ENCODE measurements at places on chromosomes 5 and 9.

- DNase-seq: no peak
Observed at GRCh38 chr5:173532689-173533250, 83.7 kb downstream of the BOD1 start.

DNA sequence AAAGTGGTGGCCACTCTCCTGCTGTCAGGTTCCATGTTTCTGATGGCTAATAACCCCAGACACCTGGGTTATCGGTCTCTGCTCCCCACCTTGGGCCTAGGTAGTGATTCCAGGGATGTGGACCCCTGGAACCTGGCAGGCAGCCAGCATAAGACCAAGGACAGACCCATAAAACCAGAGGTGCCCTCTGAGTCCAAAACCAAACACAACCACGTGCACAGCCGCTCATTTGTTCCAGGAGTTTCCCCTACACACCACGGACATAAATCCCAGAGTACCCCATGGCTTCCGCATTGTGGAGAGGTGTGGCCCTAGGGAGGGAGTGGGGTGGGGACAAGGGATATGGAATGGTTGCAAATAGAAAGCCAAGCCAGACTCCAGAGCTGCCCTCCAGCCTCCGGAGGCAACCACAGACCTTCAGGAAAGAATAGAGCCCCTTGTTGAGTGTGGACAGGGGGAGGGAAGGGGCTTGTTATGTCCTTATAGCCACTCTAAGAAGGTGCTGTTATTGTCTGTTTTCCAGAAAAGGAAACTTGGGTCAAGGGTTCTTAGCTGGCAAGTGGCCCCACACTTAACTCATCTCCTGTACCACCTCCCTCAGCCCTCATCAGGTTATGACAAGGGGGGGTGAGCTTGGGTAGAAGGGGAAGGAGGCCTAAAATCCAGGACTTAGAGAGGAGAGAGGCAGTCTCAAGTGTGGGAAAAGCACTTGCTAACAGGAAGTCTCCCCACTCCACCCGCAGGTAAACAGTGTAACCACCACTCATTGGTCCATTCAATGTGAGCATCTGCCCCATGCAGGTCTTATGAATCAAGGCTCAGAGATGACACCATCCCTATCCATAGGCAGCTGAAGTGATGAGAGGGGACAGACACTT is 23.6 kb upstream of the CYSTM1 start:
- DNase-seq: no peak

- DNase-seq: no peak
Observed at GRCh38 chr5:109743770-109744212, 54.1 kb downstream of the MAN2A1 start.

- DNase-seq: no peak
Observed at GRCh38 chr9:125913551-125913950, 166.4 kb downstream of the PBX3 start.

DNA sequence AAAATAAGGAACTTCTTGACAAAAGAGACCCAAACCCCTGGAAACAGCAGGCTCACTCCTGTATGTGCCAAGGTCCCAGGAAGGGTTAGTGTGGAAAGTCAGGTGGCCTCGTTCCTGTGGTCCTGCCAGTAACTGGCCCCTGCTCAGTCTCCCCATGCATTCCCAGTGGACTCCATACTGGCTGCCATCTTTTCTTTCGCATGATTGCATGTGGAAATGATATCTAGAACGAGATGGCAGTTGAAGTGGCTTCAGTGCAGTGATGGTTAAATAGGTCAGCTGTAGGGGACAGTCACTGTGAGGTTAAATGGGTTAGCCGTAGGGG is 30.4 kb downstream of the AHRR start:
- DNase-seq: no peak

- DNase-seq: peak; percentile 60
Observed at GRCh38 chr9:124202447-124202971, 55.2 kb upstream of the NEK6 start.

GRCh38 chr5:132176521-132176945 is 51.1 kb downstream of the P4HA2 start:
- DNase-seq: no peak

DNA sequence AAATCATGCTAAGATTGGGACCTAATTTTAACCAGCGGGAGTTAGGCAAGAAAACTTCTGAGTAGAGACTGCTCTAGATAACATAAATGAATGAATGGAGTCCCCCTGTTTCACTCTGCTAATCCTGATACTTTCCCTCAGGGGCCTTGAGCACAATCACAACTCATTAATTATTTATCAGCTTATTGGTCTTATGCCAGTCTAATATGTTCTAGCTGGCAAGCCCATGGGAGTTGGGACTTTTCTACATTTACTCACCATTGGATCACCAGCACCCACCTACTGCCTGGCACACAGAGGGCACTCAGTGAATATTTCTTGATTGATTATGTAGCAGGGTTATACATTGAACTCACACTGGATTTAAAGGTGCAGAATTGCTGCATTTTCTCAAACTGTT is 13.5 kb upstream of the TMED7 start:
- no peak for DNase-seq

DNA sequence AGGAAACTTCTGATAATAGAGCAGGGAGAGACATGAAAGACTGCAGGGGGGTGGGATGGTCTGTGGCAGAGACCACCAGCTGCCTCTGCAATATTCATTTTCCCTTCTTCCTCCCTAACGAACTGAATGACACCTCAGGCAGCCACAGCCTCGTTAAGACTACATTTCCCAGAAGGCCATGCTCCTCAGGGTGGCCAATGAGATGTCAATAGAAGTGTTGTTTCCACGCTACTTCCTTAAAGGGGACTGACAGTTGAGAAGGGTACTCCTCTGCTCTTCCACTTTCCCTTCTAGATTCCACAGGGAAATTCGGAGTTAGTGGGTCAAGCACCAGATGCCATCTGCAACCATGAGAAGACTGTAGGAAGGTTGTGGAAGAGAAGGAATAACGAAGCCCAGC is 52.0 kb upstream of the DAPK1 start:
- no peak for DNase-seq

GRCh38 chr5:89397096-89397495 is 514.1 kb upstream of the MEF2C start:
- DNase-seq: no peak

DNA sequence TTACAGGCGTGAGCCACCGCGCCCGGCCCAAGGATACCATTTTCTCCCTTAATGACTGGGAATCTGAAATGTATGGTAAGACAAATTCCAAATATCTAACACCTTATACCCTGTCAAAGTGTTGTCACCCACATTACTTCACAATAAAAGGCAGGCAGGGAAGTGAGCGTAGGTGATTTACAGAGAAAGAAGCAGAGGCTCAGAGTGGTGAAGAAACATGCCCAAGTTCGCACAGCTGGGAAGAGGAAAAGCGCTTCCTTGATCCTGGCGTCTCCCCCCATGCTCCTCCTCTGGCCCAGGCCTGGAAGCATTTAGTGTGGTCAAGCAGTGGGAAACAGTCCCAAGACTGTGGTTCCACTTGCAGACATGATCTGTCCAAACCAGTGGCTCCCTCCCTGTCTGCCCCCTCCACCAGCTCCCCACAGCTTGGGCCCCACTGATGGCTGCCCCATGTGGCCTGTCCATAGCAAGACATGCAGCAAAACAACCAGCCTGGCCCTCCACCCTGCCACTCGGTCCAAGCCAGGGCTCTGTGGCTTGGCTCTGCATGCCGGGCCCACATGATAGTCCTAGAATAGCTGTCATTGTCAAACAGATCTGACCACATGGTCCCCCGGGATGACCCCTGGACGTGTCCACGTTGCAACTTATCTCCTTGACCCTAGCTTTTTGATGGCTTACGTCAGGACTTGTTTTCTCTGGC is 107.2 kb downstream of the TTLL11 start:
- DNase-seq: no peak

DNA sequence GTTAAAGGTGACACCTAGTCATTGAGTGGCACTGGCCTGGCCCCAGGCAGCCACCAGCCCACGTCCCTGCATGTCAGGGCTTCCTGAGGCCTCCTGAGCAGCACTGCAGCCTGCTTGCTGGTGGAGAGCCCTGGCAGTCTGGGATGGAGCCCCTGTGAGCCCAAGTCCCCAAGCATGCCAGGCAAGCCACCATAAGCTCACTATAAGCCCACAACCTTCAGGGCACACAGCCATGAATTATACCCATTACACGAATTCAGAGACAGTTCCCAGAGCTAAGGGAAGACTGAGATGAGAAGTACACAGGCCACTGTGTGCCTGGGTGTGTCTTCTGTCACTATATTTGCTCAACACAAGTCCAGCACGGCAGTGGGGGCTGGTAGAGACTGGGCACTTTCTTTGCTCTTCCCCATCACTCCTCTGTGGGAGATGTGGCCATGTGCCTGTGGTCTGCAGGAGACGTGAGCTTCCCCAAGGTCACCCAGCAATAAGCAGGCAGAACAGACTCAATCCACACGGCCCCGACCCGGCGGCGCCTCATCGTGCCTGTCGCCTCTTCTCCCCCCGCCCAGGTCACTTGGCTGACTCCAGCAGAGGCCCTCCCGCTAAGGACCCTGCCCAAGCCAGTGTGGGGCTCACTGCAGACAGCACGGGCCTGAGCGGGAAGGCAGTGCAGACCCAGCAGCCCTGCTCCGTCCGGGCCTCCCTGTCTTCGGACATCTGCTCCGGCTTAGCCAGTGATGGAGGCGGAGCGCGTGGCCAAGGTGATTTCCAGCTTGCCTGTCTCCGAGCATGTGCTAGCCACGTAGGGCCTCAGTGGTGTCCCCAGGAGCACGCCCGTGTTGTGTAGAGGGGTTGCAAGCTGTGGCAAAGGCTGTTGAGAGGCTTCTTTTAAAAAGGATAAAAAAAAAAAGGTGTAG is 114.8 kb downstream of the WNK2 start:
- DNase-seq: no peak

DNA sequence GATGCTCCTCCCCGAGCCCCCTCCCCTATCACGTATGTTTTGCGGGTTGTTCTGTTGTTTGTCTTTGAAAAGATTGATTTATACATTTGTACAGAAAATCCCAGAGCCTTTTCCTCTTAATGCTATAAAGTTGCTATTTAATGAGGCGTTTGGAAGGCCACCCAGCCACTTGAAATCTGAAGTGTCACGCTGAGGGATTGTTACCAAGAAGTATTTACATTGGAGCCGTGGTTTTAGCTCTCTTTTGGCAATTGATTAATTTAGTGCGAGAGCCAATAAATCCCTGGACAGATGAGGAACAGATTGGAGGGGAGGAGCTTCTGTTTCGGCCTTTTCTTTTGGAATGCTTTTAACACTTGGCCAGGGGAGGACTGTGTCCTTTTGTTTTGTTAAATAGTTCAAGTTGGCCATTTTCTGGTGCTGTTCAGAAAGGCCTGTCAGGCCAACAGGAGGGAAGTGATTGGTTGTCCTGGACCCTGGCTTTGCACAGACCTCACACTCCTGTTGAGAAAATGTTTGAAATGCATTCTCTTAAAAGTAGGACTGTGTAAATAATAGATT is 250.2 kb downstream of the PDZD2 start:
- DNase-seq: no peak

DNA sequence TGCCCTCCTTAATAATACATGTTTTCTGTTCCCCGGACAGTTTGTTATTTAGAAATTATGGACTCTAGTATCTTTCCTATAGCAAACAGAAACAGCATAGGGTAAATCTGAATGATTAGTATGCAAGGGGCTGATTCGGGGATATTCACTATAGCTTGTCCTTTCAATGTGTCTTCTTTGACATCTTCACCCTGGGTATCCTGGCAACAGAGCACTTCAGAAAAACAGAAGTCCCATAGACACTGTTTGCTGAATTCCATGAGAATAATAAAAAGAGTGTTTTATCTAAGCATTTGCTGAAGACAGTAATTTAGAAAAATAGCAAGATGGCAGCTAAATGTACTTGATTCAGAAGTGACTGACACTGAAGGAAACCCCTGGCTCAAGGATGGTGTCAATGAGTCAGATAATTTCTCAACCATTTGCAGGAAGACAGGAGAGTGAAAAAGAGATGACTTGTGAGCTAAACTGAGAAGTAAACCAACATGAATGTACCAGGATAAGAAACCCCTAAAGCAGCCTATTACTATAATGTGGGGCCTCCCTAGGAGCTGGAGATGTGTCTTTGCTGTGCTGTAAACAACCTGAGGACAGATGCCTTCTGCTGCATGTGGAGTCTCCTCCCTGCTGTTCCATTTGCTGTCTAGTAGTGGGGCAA is 246.2 kb downstream of the MAN2A1 start:
- DNase-seq: no peak

- DNase-seq: no peak
Observed at GRCh38 chr5:31573494-31574142, 41.5 kb downstream of the C5orf22 start.

DNA sequence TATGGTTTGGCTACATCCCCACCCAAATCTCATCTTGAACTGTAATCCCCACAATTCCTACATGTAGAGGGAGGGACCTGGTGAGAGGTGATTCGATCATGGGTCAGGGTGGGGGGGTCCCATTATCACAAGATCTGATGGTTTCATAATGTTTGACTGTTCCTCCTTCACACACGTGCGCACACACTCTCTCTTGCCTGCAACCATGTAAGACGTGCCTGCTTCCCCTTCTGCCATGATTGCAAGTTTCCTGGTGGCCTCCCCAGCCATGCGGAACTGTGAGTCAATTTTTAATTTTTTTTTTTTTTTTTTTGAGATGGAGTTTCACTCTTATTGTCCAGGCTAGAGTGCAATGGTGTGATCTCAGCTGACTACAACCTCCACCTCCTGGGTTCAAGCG is 27.0 kb downstream of the FAM169A start:
- DNase-seq: no peak

- no peak for DNase-seq
Observed at GRCh38 chr5:80822640-80823039, 137.5 kb upstream of the RASGRF2 start.

DNA sequence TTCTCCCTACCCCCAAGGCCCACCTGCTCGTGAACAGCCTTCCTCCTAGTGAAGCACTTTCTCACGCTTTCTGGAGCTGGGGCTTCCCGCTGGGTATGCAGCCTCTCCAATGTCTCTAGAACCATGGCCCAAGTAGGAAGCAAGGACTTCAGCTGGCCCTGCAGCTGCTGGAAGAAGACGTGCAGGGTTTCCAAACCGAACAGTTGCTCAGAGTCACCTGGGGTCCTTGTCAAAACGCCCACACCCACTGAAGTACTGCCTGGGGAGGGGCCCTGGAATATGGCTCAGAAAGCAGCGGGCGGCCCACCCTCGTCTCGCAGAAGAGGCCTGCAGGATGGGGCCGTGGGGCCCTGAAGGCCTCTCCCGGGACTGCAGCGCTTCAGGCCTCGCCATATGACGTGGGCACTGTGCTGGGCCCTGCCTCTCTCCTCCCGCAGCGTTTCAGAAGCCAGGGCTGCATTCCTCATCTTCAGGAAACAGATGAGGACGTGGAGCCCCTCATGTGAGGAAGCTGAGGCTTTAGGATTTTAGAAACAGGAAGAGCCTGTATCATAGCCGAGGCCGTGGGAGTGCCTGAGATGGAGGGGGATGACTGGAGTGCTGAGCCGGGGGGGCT is 116.0 kb upstream of the LMX1B start:
- DNase-seq: no peak

GRCh38 chr9:80320480-80320879 is 748.7 kb downstream of the TLE4 start:
- no peak for DNase-seq

GRCh38 chr9:35232867-35233544 is 71.2 kb downstream of the UNC13B start:
- no peak for DNase-seq

- no peak for DNase-seq
Observed at GRCh38 chr9:103928442-103928841, 165.7 kb upstream of the SMC2 start.

GRCh38 chr5:2258861-2259260 is 376.1 kb upstream of the IRX4 start:
- no peak for DNase-seq

GRCh38 chr5:180792287-180792964 is 10.2 kb downstream of the MGAT1 start:
- DNase-seq: no peak
